ENCODE measurements at places on chromosomes 4 and X. TPM values are rescaled to one million over a fixed set of nuclear protein-coding genes. Genes with fewer than 3 reads are reported as not detected.

The USP17L22 gene
- not detected for total RNA-seq

The PDLIM3 gene
- total RNA-seq, result 2.7 TPM

The TBC1D19 gene
- total RNA-seq, result 3.8 TPM

DNA sequence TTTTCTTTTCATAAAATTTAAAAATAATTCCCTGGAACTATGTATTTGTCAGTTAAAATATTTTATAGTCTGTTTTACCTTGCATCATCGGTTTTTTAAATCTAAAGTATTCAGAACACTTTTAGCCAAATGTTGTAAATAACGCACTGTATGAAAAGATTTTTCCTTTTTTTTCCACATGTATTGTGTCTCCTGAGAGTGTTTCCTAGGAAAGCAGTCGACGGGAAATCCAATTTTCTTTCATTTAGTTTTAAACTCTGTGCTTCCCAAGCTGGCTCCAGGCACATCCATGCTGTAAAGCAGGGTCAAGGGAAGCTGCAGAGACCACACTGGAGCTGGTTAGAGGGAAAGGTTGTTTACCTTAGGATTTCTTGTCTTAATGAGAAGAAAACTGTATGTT, 1724.3 kb upstream of the TENM3 start:
- DNase-seq, result no peak

DNA sequence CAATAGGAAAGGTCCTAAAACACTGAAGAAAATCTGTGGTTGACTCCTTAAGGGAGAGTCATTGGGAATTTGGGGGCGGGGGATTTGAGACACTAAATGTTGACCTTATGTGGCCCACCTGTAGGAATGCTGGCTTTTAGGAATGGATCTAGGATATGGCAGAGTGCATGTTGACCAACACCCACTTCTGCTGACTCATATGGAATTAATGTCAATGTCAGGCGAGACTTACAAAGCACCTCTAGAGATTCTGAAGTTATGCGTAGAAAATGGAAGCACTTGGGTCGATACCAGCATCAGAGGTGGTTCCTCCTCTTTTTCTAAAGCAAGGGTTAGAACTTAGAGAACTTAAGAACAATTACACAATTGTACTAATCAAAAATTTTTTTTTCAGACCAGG, 100.6 kb upstream of the CBR4 start:
- DNase-seq, result no peak

DNA sequence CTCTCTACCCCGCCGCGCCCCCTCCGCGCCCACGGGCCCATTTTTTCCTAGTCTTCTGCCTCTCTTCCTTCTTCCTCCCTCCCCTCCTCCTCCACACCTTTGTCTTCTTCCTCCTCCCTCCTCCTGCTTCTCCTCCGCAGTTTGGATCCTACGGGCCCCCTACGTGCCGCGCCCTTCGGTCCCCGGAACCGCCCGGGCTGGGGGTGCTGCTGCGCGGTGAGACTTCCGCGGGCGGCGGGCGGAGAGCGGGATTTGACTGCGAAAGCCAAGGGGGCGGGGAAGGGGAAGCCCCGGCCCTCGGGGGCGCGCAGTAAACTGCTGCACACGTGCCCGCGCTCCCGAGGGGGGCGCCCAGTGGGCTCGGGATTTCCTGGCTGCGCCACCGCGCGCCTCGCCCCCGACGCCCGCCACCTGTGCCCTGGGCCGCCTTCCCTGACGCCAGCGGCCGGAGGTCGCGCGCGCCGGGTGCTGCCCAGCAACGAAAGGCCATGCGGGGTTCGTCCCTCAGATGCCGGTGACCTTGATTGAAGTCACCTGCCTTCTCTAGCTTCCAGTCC, 3.3 kb upstream of the NKX3-2 start:
- DNase-seq, result peak; percentile 88

DNA sequence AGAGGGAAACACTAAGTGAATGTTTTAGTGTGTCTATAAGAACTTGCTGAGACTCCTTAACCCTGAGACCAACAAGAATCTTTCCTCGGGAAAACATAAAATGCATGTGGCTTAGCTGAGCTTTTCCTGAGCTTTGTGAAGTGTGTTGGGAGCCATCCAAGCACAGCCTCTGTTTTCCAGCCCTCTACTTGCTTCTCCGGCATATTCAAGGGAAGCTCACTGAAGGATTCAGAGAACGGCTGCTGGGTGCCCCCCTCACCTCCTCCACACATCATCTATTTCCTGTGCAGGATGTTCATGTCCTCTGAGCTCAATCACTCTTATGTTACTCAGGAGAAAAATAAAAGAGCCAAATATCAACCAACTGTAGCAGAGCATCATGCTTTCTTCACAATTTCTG, 492.1 kb downstream of the IL15 start:
- no peak for DNase-seq

Measured in H7 (cell line).